Iris pigment epithelial cell (primary cell): ENCODE measurements at places on chromosomes 7 and 10.

GRCh38 chr10:97267671-97268070, 24.8 kb downstream of the ARHGAP19 start:
- DNase-seq, result no peak

- no peak for DNase-seq
These were observed 19.9 kb downstream of the ZNRF2 start for GRCh38 chr7:30304177-30304884.

- no peak for DNase-seq
These were observed 252.0 kb downstream of the TCF7L2 start for GRCh38 chr10:113202011-113202410.

- no peak for DNase-seq
These were observed 479.7 kb downstream of the DNAJB9 start for GRCh38 chr7:109049366-109049765.

GRCh38 chr10:48820231-48820630, 119.4 kb downstream of the LRRC18 start:
- no peak for DNase-seq

DNA sequence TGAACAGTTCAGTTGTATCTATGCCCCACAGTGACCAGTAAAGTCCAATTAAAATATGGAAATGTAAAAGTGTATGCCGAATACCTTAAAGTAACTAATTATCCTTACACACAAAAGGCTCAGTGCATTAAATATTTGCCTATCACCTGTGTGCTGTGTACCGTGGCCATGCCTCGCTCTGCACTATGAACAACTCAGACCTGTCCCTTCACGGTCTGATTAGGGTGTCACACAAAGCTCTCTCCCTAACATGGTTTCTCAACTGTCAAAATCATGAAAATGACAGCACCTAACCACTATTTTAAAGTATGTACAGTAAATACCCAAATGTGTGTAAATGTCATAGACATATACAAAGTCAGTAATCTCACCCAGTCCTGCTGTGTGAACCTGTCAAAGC, 43.1 kb downstream of the STK17A start:
- DNase-seq, result no peak

GRCh38 chr7:116384936-116385635, 114.5 kb upstream of the CAV2 start:
- no peak for DNase-seq

DNA sequence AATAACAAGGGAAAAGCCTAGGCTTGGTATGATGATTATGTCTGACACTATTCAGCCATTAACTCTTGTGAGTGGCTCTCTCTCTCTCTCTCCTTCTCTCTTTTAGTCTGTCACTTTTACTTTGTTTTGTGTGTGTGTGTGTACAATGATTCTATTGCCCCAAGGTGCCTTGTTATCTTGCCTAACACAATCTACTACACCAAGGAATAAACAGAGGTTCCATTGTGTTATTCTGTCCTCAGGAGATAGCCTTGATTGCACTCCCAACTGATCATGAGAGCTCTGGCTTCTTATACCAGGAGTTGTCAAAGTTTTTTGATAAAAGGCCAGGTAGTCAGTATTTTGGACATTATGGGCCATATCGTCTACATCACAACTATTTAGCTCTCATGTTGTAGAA, 123.4 kb upstream of the CALCR start:
- no peak for DNase-seq
